Large intestine (tissue), 12 donors: ENCODE measurements at places on chromosomes 7 and 10.

- no peak for DNase-seq
Observed at GRCh38 chr7:1948301-1948796, 278.3 kb downstream of the ELFN1 start.

DNA sequence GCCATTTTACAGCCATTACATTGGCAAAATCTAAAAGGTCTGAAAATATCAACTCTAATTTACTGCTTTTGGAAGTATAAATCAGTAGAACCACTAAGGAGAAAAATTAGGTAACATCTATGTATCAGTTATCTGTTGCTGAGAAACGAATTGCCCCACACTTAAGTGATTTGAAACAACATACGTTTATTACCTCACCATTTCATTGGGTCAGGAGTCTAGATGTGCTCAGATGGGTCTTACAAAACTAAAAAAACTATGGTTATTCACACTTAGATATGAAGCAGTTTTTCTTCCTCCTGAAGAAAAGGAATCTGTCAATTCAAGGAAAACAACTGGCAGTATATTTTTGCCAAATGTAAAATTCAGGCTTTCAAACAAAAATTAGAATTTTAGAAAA lies 80.1 kb upstream of the APBB1IP start:
- DNase-seq = no peak

DNA sequence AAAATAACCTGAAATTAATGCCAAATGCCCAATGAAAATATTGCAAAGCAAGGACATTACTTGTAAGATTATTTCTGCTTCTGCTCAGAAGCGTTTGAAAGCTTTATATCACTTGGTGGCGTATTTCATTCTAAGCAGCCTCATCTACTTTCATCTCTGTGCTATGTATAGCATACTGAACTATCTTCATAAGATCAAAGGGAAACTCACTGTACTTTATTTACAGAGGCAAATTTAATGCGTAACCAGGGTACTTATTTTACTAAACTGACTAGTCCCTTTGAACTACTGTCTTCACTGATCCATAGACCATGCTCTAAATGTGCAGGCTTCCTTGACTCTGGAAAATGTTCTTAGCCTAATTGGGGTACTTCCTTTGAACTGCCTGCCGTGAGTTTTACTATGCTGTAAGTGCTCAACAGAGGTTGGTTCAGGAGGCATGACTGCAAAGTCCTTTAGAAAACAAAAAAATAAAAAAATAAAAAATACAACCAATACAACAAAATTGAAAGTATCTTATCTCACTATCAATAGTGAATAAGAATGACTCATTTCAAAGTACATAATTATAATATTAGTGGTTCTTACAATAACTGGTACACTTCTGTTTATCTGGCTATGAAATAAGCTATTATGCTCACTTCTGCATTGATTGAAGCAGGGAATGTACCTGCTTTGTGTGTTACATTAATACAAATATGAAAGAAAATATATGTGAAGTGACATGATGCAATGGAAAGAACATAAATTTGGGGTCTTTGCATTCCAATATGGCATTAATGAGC lies 41.0 kb upstream of the TSPAN12 start:
- DNase-seq = peak; percentile 1

- no peak for DNase-seq
Observed at GRCh38 chr10:27245836-27246235, 5.2 kb upstream of the ACBD5 start.

GRCh38 chr10:588246-589165 lies 101.0 kb downstream of the DIP2C start:
- no peak for DNase-seq
